CD4-positive, alpha-beta T cell (primary cell): ENCODE measurements at places on chromosomes 13 and 19.

- H3K4me1 ChIP-seq: no peaks in the 10 kb centered on the region
- no peaks in the 10 kb centered on the region for H3K36me3 ChIP-seq
- H3K4me3 ChIP-seq: no peak overlapping the region
- no peak for DNase-seq
- H3K27me3 ChIP-seq: no peaks in the 10 kb centered on the region
Observed at GRCh38 chr19:29105629-29106292, 107.2 kb downstream of the UQCRFS1 start.

DNA sequence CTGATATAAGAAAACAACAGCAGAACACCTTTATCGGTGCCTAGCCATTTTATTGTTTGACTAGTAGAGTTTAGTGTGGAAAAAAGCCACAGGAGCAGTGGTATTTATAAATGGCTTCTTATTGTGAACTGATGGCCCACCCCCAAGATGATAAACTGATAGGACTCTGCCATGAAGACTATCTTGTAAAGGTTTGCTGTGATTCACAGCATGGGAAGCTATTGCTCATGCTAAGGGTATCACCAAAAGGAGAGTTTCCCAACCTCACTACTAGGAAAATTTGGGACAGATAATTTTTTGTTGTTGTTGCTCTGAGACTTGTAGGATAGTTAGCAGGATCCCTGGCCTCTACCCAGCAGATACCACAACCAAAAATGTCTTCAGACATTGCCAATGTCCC lies 12.0 kb upstream of the SLC7A1 start:
- H3K4me3 ChIP-seq: no peak overlapping the region
- H3K27me3 ChIP-seq: peaks cover 3% of the 10 kb centered on the region
- no peaks in the 10 kb centered on the region for H3K4me1 ChIP-seq
- no peak for DNase-seq

DNA sequence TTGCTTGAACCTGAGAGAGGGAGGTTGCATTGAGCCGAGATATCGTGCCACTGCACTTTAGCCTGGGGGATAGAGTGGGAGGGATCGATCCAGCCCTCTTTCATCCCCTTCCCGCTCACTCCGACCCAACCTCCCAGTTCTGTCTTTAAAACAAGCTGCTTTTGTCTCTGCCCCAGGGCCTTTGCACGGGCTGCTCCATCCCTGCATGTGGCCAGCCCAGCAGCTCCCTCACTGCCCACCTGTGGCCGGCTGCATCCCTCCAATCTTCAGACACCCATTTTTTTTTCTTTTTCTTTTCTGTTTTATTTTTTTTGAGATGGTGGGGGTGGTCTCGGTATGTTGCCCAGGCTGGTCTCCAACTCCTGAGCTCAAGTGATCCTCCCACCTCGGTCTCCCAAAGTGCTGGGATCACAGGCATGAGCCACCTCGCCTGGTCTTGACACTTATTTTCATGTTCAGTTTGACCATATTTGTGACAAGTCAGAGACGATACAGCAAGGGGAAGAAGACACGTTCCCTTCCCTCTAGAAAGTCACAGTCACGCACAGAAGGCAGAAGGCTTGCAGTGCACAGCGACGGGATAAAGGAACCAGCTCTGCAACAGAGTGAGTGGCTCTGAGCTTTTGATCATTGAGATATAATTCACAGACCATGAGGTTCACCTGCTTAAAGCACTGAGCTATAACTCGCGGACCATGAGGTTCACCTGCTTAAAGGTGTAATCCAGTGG lies 31.8 kb downstream of the EFNA2 start:
- H3K27ac ChIP-seq: no peak overlapping the region
- no peaks in the 10 kb centered on the region for H3K36me3 ChIP-seq
- DNase-seq: no peak
- H3K4me1 ChIP-seq: peaks cover 13% of the 10 kb centered on the region
- H3K27me3 ChIP-seq: peaks cover 37% of the 10 kb centered on the region

GRCh38 chr13:39895254-39895653 lies 239.8 kb downstream of the COG6 start:
- no peaks in the 10 kb centered on the region for H3K27me3 ChIP-seq
- no peak for DNase-seq

GRCh38 chr19:32201636-32202051 lies 143.8 kb upstream of the ZNF507 start:
- H3K4me3 ChIP-seq: no peak overlapping the region
- peaks cover 5% of the 10 kb centered on the region for H3K4me1 ChIP-seq
- no peaks in the 10 kb centered on the region for H3K27me3 ChIP-seq
- no peak for DNase-seq
- H3K36me3 ChIP-seq: no peaks in the 10 kb centered on the region

GRCh38 chr19:11264452-11265176 lies 2.3 kb upstream of the DOCK6 start:
- peaks cover 39% of the 10 kb centered on the region for H3K27me3 ChIP-seq
- no peak for DNase-seq
- H3K4me1 ChIP-seq: peaks cover 13% of the 10 kb centered on the region
- no peak overlapping the region for H3K27ac ChIP-seq

- H3K4me3 ChIP-seq: no peak overlapping the region
- H3K36me3 ChIP-seq: no peaks in the 10 kb centered on the region
- no peak overlapping the region for H3K27ac ChIP-seq
- DNase-seq: no peak
- H3K27me3 ChIP-seq: no peaks in the 10 kb centered on the region
Observed at GRCh38 chr13:83007226-83007625, 875.0 kb downstream of the SLITRK1 start.

DNA sequence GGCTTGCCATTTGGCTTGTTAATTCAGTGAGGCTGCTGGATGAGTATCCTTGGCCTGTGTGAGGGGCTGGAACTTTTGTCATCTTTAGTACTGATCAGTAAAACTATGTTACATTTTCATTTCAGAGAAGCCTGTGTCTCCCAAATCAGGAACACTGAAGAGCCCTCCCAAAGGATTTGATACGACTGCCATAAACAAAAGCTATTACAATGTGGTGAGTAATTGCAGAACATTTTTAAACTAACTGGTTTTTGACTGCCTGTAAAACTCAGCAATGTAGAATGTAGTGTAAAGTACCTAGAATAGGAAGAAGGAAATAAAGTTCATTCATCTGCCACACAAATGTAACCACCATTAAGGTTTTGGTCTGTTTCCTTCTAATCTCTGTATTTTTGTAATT lies 87.4 kb upstream of the TEX29 start:
- no peaks in the 10 kb centered on the region for H3K4me1 ChIP-seq
- H3K27me3 ChIP-seq: no peaks in the 10 kb centered on the region
- DNase-seq: no peak
- no peak overlapping the region for H3K27ac ChIP-seq
- peaks cover 33% of the 10 kb centered on the region for H3K36me3 ChIP-seq
- no peak overlapping the region for H3K4me3 ChIP-seq

DNA sequence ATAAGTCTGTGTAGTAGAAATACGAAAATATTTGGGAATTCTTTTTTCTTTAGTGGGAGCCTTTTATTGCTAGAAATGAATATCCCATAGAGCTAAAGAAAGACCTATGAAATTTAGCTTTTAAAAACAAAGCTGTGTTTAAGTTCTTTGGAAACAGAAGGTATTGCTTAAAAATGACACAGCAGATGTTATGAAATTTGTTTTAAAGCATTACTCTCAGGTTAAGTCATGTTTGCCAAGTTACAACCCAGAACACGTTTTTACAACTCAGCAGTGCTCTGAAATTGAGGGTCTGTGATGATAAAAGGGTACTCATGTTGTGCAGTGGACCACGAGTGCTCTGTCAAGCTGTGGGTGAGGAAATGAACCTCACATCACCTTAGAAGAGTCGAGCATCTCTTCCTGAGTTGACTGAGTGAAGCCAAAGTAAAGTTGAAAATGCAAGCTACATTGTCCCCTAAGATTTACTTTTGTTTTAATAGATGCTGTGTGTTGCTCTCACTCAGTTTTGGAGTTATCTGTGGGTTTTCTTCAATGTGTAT lies 161.1 kb downstream of the SHISA2 start:
- no peak for DNase-seq
- peaks cover 5% of the 10 kb centered on the region for H3K4me1 ChIP-seq
- H3K4me3 ChIP-seq: no peak overlapping the region
- no peaks in the 10 kb centered on the region for H3K36me3 ChIP-seq

- no peaks in the 10 kb centered on the region for H3K4me1 ChIP-seq
- no peaks in the 10 kb centered on the region for H3K27me3 ChIP-seq
Observed at GRCh38 chr13:54449922-54450321, 1421.3 kb downstream of the OLFM4 start.

DNA sequence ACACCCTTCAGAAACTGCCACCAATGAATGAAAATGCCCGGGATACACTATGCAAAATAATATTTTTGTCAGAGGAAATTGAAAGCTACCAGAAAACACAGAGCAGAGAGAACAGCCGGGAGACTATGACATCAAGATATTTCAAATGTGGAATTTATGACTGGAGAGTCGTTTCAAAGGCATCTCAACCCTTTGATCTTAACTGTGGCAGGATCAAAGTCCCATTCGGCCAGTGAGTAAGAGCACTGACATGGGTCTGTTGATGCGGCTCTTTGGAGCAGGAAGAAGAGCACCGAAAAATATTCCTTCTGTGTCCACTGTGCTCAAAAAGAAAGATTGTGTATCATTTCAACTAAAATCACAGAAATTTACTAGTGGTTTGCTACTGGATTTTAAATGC lies 201.9 kb downstream of the RFC3 start:
- DNase-seq: no peak
- no peak overlapping the region for H3K27ac ChIP-seq
- no peaks in the 10 kb centered on the region for H3K27me3 ChIP-seq
- no peak overlapping the region for H3K4me3 ChIP-seq

GRCh38 chr19:44577566-44577874 lies 35.8 kb upstream of the IGSF23 start:
- H3K4me3 ChIP-seq: no peak overlapping the region
- DNase-seq: no peak
- H3K4me1 ChIP-seq: no peaks in the 10 kb centered on the region
- no peaks in the 10 kb centered on the region for H3K27me3 ChIP-seq
- no peaks in the 10 kb centered on the region for H3K36me3 ChIP-seq

- H3K27ac ChIP-seq: no peak overlapping the region
- H3K27me3 ChIP-seq: no peaks in the 10 kb centered on the region
- no peak overlapping the region for H3K4me3 ChIP-seq
- no peaks in the 10 kb centered on the region for H3K36me3 ChIP-seq
- DNase-seq: no peak
- no peaks in the 10 kb centered on the region for H3K4me1 ChIP-seq
Observed at GRCh38 chr13:103694471-103694870, 628.3 kb upstream of the SLC10A2 start.
